ENCODE measurements at places on chromosomes 1 and 21. TPM values are rescaled to one million over a fixed set of nuclear protein-coding genes. Genes with fewer than 3 reads are reported as not detected.

The SERTAD4 gene
- not detected for total RNA-seq

The FMO5 gene
- total RNA-seq = 1.2 TPM

The TSPEAR gene
- not detected for total RNA-seq

The PLA2G2D gene
- not detected for total RNA-seq

The CRNN gene
- not detected for total RNA-seq

The B3GALT5 gene
- total RNA-seq = not detected

The HSF2BP gene
- not detected for total RNA-seq

The FABP3 gene
- total RNA-seq = 19.1 TPM

The LRRC8C gene
- 2.0 TPM for total RNA-seq

The LCE3D gene
- total RNA-seq = not detected

The NOL9 gene
- total RNA-seq = 11.7 TPM

The GPR37L1 gene
- under 0.01 TPM for total RNA-seq

All from smooth muscle cell of the coronary artery (primary cell).